ENCODE measurements at places on chromosomes 4 and X.

DNA sequence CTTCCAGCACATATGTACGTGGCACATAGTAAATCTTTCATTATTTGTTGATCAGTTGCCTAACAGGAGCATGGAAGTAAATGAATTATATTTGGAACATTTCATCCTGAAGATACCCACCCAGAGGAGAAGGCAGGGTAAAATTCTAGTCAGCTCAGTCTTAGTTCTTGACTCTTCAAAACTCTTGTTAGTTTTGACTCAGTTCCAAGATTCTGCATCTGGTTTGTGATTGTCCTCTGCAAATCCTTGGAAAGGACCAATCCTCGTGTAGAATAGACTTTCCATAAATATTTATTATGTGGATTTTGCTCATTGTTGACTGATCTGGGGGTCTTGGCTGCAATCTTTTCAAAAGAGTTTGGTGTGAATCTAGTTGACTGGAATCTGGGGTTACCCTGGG, 257.5 kb upstream of the FAT1 start:
- H3K4me3 ChIP-seq = no peak overlapping the region
- H3K27ac ChIP-seq = no peak overlapping the region
- DNase-seq = no peak
- 0 out of 2 replicates have a peak, but pooled peaks cover 2% of the 10 kb centered on the region for H3K4me1 ChIP-seq
- H3K36me3 ChIP-seq = no peaks in the 10 kb centered on the region
- no peaks in the 10 kb centered on the region for H3K27me3 ChIP-seq

GRCh38 chrX:47484885-47485284, 1.9 kb upstream of the ZNF41 start:
- H3K27me3 ChIP-seq = no peaks in the 10 kb centered on the region
- no peaks in the 10 kb centered on the region for H3K4me1 ChIP-seq
- no peak overlapping the region for H3K27ac ChIP-seq
- DNase-seq = no peak
- H3K36me3 ChIP-seq = no peaks in the 10 kb centered on the region

GRCh38 chr4:177803151-177803550, 360.9 kb upstream of the AGA start:
- no peaks in the 10 kb centered on the region for H3K4me1 ChIP-seq
- H3K36me3 ChIP-seq = no peaks in the 10 kb centered on the region
- no peak overlapping the region for H3K27ac ChIP-seq
- H3K4me3 ChIP-seq = no peak overlapping the region

- H3K4me1 ChIP-seq = peaks cover 24% of the 10 kb centered on the region
- DNase-seq = peak; percentile 76
- H3K36me3 ChIP-seq = no peaks in the 10 kb centered on the region
- H3K4me3 ChIP-seq = peak overlapping the region; percentile 5
- peak overlapping the region; percentile 98 for H3K27ac ChIP-seq
Observed at GRCh38 chr4:186248643-186249042, 17.3 kb upstream of the F11 start.

DNA sequence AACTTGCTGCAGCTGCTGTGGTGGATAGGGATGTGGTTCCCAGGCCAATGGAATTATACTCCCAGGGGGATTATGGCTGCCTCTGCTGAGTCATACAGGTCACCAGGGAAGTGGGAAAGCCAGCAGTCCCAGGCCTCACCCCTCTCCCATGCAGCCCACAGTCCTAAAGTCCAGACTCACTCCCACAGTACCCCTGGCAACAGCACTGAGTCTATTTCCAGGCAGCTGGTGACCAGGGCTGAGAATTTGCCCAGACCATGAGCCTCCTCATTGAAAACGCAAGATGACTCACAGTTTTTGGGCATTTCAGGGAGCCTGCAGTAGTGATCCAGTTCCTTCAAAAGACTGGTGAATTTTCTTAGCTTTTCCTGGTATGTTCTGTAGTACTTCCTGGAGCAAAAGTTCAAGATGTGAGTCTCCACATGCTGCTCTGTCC, 137.6 kb downstream of the NPNT start:
- no peak overlapping the region for H3K27ac ChIP-seq
- no peak for DNase-seq
- H3K27me3 ChIP-seq = no peaks in the 10 kb centered on the region
- no peaks in the 10 kb centered on the region for H3K36me3 ChIP-seq
- H3K4me1 ChIP-seq = no peaks in the 10 kb centered on the region

GRCh38 chr4:46354701-46355262, 35.1 kb downstream of the GABRA2 start:
- DNase-seq = no peak
- H3K27me3 ChIP-seq = no peaks in the 10 kb centered on the region
- 0 out of 2 replicates have a peak, but pooled peaks cover 9% of the 10 kb centered on the region for H3K4me1 ChIP-seq
- H3K27ac ChIP-seq = no peak overlapping the region
- no peaks in the 10 kb centered on the region for H3K36me3 ChIP-seq

- 0 out of 2 replicates have a peak, but pooled peaks cover 8% of the 10 kb centered on the region for H3K4me1 ChIP-seq
- H3K27me3 ChIP-seq = no peaks in the 10 kb centered on the region
- H3K36me3 ChIP-seq = no peaks in the 10 kb centered on the region
- H3K27ac ChIP-seq = no peak overlapping the region
- H3K4me3 ChIP-seq = no peak overlapping the region
- DNase-seq = no peak
Observed at GRCh38 chr4:4990857-4991540, 28.3 kb downstream of the CYTL1 start.
